ENCODE measurements at places on chromosomes 5 and 9.
A peak's percentile ranks its signal among the peaks of the same experiment; 100 is the strongest.

DNA sequence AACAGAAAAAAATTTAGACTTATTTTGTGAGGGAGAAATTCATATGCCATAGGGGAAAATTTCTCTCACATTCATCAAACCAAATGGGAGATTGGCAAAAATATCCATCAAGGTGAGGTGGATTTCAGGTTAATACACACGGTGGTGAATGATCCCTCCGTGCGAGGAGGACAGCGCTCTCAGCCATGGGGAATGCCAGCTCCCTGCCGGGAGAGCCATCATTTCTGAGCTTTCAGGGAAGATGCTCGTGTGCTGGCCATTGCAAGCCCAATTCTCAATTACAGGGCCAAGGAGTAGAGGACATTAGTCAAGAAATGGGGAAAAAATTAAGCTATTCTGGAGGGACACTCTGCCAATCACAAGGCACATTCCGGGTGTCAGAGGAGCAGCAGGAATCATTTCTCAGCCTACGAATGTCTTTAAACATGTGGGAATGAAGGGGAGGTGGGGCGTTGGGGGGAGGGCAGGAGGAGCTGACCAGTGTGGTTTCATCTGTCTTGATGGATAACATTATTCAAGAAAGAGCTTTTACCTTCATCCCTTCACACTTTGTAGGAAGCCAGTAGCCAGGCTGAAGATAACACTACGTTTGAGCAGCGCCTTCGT, 165.5 kb downstream of the DAB2IP start:
- DNase-seq, result no peak

DNA sequence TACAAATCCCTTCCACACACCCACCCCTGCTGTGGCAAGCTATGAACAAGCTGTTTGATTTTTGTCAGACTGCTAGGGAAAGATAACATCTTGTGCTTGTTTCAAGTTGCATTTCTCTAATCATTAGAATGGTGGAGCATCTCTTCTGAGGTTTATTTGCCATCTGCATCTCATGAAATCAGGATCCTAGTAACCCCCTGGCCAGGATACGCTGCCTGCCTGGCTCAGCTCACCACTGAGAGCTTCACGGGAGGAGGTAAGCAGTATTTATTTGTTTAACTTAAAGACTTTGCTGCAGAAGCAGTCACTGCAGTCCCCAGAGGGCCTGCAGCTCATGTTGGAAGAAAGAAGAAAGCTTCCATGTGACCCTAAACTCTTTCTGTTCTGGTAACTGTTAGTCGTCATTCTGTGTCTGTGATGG, 83.3 kb upstream of the CXCL14 start:
- DNase-seq, result no peak

GRCh38 chr9:90308691-90309090, 333.9 kb downstream of the DIRAS2 start:
- no peak for DNase-seq

DNA sequence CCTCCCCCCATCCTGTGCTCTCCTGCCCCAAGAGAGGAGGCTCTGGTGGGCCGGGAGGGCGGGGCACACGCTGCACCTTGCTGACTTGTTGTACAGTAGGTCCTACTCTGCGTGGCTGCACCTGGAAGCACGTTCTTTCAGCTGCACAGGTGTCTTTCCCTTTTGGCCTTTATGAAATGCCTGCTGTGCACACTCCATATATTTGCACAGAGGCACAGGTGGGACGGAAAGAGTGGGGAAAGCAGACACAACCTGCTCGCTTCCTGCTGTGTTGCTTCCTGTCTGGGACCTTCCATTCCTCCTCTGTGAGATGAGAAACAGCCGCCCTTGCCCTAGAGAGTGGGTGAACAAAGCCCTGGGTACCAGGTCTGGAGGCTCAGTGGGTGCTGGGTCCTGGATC, 4.8 kb downstream of the USP20 start:
- no peak for DNase-seq

DNA sequence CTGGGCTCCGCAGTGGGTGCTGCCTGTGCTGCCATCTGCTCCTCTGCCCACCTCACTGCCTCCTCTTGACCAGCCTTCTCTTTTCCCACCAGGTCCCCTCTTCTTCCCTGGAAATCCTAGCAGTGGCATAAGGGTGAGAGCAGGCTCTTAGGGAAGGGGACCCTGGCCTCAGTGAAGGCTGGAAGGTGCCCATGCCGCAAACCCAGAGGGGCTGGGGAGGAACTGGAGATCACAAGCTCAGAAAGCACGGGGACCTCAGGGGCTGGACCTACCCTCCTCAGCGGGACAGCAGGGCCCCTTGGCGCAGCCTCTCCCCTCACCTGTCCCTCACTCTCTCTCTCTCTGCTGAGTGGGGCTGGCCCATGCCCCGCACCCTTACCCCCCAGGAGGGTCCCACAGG, 144.4 kb upstream of the IRX2 start:
- DNase-seq, result no peak

GRCh38 chr5:65050140-65050539, 281.4 kb downstream of the CWC27 start:
- no peak for DNase-seq

DNA sequence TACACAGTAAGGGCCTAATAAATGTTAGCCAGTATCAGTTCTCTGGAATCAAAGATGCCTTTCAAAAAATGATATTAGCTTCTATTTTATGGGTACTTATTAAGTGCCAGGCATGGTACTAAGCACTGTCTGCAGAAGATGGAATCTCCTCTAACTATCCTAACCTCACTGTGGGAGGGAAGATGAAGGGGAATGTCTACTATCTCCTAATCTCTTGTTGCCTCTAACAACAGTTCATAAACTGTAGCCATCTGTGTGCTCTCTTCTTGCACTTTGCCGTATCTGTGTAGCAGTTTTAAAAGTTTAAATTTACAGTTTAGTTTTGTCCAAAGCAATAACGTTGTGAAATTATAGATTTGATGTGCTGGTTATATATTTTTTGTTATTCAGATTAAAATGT, 99.6 kb upstream of the CCDC112 start:
- no peak for DNase-seq

GRCh38 chr9:32992595-32993238, 8.7 kb downstream of the APTX start:
- DNase-seq, result no peak

- no peak for DNase-seq
Measured at GRCh38 chr5:179297486-179298180, 47.6 kb downstream of the ADAMTS2 start.

GRCh38 chr9:129486756-129487657, 133.9 kb downstream of the C9orf50 start:
- DNase-seq, result no peak

GRCh38 chr5:126445502-126446174, 22.4 kb downstream of the GRAMD2B start:
- no peak for DNase-seq

DNA sequence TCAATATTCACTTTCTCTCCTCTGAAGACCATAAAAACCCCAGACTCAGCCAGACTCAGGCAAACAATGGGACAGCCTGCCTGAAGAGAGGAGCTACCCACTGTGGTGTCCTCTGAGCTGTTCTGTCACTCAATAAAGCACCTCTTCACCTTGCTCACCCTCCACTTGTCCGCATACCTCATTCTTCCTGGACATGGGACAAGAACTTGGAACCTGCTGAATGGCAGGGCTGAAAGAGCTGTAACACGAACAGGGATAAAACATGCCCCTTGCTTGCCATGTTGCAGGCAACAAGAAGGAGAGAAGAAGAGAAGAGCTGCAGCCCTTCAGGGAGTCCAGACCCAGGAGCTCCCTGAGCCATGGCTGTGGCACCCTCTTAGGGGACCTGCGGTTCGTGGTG, 86.8 kb upstream of the SEMA6A start:
- no peak for DNase-seq

DNA sequence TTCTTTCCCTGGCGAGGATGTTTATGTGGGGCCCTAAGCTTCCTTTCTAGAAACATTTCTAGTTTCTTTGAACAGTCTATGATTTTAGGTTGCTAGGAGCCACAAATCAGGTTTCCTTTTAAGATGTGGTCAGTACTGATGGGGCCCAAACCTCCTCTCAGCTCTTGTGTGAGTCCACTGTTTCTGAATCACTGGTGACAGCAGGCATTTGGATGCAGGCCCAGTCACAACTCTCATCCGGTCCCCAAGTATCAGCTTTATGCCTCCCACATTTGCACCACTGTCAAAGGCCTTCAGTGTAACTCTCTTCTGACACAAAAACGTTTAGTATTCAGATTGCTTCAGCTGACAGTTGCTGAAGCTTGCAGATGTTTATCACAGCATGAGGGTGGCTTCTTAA, 7.8 kb downstream of the DMRT2 start:
- DNase-seq, result no peak

DNA sequence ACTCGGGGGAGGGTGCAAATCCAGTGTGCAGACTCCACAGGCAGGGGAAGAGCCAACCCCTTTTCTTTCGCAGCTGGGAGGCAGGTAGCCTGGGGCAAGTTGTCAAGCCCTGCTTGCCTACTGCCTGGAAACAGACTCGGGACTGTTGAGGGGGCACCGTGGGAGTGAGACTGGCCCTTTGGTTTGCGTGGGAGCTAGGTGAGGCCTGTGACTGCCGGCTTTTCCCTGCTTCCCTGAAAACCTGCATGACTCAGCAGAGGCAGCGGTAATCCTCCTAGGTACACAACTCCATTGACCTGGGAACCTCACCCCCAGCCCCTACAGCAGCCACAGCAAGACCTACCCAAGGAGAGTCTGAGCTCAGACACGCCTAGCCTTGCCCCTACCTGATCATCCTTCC, 509.5 kb downstream of the DTWD2 start:
- no peak for DNase-seq

- DNase-seq, result no peak
Measured at GRCh38 chr5:177426566-177427210, at the start of gene GRK6. TSS of gene GRK6 (plus strand) at chr5:177426676. CDS start at chr5:177426846, 170 bp downstream.

DNA sequence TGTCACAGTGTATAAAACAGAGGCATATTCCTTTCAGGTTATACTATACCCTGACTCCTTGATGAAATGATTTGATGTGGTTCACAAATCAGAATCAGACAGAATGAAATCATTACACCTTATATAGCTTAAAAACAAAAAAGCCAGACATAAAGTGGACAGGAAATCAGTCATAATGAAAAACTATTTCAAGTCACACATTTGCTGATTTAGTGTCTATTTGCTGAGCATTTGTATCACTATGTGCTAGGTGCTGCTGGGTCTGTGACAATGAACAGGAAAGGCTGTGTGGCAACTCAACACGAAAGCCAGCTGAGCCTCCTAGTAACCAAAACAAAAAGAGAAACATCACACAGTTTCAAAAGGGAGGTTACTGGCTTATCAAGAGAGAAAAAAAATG, 194.0 kb downstream of the EFNA5 start:
- DNase-seq, result no peak

DNA sequence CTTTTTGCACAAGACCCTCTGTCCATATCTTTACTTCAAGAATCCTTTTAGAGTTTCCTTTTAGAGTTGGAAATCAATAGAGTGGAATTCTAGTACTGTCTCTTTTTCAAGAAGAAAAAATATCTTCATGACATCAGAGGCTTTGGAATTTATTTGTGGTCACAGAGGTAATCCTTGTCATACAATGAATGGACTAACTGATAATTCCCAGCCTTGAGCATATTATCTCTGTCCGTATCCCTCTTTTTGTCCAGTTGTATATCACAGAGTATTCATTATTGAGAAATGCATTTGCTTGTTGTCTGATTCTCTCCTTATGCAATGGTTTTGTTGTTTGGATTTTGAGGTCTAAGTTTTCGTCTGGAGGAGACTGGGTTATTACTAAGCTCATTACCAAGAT, 82.0 kb upstream of the HAPLN1 start:
- no peak for DNase-seq

- no peak for DNase-seq
Measured at GRCh38 chr9:81798606-81799005, 109.3 kb upstream of the TLE1 start.

- DNase-seq, result no peak
Measured at GRCh38 chr9:123065196-123065595, 31.7 kb downstream of the GPR21 start.

DNA sequence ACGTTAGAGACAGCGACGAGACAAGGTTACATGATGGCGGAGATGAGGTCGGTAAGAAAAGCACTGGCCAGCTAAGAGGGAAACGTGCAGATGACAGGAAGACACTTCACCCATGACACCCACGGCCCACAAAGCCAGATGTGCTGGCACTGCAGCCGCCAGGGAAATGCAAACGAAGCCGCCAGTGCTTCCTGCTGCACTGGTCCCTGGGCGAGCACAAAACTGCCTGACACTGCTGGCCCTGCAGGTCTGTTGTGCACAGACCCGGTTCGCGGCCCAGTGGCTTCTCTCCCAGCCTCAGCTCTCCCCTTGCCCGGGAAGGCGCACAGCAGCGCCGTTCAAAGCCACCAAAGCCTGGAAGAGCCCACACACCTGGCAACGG, 20.3 kb downstream of the QSOX2 start:
- DNase-seq, result peak; percentile 52

- DNase-seq, result no peak
Measured at GRCh38 chr5:154630410-154630809, 124.8 kb upstream of the LARP1 start.

- no peak for DNase-seq
Measured at GRCh38 chr9:11868795-11869194, 824.4 kb upstream of the TYRP1 start.

DNA sequence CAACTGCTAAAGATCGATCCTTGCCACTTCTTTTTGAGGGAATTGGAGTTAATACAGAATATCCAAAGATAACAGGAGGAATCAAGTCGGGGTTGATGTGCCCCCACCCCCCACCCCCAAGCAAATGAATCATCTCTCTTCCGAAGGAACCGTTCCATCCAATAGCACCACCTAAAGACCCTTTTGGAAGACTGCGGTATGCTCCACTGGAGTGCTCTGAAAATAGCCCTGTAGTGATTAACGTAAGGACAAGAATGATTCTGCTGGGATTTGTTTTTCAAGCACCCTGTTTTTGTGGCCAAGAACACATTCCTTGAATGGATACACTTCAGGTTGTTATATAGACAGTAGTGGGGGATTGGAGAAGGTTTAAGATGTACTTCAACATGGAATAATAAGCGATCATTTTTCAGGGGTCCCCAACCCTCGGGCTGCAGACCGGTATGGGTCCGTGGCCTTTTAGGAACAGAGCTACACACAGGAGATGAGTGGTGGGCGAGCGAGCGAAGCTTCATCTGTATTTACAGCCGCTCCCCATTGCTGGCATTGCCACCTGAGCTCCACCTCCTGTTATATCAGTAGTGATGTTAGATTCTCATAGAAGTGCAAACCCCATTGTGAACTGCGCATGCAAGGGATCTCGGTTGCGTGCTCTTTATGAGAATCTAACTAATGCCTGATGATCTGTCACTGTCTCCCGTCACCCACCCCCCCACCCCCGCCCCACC, 44.5 kb upstream of the TMEM252 start:
- no peak for DNase-seq

GRCh38 chr5:107302441-107302840, 368.3 kb downstream of the EFNA5 start:
- DNase-seq, result no peak

DNA sequence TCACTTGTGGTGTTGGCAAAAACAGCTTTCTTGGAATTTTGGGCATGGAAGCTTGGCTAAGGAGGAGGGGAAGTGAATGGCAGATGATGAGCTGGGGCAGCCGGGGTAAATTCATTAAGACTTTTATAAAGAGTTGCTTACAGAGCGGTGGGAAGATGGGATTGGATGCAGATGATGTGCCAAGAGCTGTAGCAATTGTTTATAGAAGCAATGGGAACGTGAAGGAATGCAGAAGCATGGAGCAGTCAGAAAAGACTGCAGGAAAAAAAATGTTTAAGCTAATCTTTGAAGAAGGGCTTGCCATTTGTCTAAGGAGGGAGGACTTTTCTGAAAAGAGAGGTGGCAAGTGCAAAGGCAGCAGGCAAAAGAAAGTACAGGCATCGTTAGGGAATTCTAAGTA, 86.6 kb upstream of the SHISAL2B start:
- DNase-seq, result no peak

- no peak for DNase-seq
Measured at GRCh38 chr5:15938961-15939360, 240.6 kb downstream of the MARCHF11 start.

- no peak for DNase-seq
Measured at GRCh38 chr9:129654554-129655040, 10.8 kb upstream of the PRRX2 start.
